Stimulated activated CD8-positive, alpha-beta memory T cell treated with anti-CD3 and anti-CD28 coated beads, Interleukin-15, amount 100 ng/mL, for 4 hours (primary cell): ENCODE measurements at places on chromosomes 1 and 21.

DNA sequence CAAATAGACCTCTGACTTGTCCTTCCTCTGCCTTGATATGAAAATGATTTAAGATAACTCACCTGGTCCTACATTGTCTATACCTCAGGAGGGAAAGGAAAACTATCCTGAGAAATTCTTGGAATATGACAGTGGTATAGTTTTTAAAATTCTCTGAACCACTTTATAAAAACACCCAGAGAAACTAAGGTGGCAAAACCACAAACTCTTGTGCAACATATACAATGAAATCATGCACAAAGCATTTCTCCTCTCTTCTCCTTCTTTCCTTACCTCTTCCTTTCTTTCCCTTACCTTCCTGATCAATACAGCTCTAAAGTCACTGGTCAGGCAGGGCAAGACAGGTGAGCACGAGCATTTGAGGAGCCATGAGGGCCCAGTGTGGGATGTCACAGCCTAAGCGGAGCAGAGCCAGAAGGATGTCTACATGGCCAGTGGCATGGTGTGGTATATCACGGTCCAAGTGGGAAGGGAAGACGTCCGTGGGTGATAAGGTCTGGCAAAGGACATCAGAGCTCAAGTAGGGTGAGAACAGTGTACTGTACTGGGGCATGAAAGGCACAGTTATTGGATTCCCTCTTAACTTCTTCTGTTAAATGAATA, 543.3 kb downstream of the DPYD start:
- DNase-seq: no peak

DNA sequence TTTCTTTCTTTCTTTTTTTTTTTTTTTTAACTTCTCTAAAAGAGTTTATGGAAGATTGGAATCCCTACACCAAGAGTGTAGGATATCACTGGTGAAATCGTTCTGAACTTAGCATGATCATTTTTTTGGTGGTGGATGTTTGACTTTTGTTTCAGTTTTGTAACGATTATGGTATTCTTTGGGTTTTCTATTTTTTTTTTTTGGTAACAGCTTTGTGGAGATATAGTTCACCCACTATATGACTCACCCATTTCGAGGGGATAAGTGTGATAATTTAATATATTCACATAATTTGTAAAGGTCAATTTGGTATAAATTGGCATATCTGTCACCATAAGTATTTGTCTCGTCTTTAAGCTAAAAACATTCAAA, 29.2 kb downstream of the AGPAT3 start:
- no peak for DNase-seq

GRCh38 chr1:117685936-117686806, 80.3 kb downstream of the TENT5C start:
- DNase-seq: no peak

GRCh38 chr1:186798960-186799688, 29.6 kb upstream of the PLA2G4A start:
- DNase-seq: no peak

GRCh38 chr21:17730782-17731181, 88.4 kb downstream of the C21orf91 start:
- no peak for DNase-seq

DNA sequence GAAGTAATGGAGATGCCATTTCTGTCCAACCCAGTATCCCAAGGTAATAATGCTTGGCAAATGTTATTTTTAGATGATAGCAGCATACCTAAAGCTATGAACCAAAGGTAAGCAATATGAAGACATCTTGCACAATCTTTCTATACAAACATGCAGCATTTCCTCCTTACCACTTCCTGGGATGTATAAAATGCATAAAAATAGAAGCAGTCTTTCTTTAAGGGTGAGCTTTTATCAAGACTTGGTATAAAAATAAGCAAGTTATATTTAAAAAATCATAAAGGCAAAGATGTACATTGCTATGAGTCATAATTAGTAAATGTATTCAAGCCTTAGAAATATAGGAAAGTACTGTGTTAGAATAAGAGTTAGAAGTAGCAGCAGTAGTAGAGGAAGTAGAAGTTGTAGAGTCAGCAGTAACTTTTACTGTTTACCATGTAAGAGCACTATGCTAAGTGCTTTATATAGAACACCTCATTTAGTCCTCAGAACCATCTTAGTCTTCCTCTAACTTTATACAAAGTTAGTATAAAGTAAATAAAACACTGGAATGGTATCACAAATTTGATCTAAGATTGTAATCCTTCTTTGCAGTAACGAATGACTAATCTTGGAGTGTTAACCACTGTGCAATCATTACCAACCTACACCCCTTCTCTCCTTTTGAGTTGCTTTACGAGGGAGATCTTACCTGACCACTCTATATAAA, 371.3 kb downstream of the VAV3 start:
- DNase-seq: no peak

DNA sequence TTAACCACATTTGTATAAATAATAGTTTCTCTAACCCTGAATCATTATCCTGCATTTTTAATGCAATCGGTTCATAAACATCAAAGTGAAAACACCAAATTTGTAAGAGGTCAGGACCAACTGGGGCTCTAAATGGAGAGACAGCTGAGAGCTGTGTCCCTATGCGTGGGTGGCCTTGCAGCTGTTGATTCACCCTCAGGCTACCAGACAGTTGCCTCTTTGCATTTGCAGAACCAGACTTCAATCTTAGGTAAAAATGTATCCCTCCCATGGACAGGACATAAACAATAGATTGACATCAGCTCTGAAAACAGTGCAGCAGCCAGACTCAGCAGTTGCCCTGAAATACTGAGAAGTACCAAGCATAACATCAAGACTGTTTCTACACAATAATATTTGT, 8.8 kb upstream of the TGFB2 start:
- no peak for DNase-seq

GRCh38 chr21:42026082-42026435, 15.9 kb upstream of the ZBTB21 start:
- no peak for DNase-seq

DNA sequence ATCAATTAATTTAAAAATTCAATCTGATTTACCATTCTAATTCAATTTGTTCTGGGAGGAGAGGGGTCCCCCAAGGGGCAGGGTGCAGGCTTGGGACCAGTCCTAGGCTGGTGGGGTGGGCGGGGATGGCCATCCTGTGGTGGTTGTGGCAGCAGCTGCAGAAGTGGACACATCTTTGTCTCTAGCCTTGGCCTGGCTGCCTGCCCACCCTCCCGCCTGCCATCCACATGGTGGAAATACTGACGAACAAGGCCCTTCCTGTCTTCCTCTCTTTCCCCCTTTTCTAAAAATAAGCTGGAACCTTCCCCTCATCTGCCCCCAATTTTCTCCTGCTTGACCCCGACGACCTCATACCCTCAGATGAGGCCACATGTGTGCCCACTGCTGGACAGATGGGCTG, 130.9 kb downstream of the FOXD2 start:
- DNase-seq: no peak

- no peak for DNase-seq
Measured at GRCh38 chr21:14451546-14451945, 68.6 kb upstream of the HSPA13 start.

DNA sequence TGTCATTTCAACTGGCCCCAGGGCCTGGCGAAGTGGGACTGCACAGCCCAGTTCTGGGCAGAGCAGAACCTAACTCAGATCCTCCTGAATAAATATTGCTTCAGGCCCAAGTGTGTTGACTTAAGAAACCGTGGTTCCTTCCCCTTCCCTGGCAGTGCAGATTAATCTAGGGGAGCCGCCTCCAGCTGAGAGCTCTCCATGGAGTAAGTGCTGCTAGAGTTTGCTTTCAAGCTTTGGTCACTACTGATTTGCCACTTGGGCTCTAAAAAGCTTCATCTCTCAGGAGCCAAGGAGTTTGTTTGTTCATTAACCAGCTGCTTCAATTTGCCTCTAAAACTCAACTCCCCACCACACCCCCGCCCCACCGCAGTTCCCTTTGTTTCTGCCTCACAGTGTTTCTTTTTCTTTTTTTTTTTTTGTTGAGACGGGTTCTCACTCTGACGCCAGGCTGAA, 112.1 kb downstream of the DTL start:
- DNase-seq: no peak

- no peak for DNase-seq
Measured at GRCh38 chr1:151606384-151606783, 5.5 kb upstream of the SNX27 start.

DNA sequence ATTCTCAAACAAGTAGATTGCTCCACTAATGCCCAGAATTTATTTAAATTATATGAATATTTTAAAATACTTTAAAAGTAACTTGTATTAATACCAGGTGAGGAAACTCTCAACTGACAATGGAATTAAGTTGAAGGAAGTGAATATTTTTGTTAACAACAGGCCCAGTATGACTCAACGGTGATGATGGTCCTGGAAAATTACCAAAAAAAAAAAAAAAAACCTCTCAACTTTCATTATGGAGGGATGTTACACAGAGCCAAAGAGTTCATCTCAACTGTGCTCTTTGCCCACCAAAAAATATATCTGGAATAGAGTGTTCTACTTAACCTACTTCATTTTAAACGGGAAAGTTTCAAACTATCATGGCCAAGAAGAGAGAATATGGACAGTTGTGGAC, 28.3 kb downstream of the CFH start:
- no peak for DNase-seq

- DNase-seq: no peak
Measured at GRCh38 chr1:94949681-94950661, 23.1 kb upstream of the CNN3 start.

DNA sequence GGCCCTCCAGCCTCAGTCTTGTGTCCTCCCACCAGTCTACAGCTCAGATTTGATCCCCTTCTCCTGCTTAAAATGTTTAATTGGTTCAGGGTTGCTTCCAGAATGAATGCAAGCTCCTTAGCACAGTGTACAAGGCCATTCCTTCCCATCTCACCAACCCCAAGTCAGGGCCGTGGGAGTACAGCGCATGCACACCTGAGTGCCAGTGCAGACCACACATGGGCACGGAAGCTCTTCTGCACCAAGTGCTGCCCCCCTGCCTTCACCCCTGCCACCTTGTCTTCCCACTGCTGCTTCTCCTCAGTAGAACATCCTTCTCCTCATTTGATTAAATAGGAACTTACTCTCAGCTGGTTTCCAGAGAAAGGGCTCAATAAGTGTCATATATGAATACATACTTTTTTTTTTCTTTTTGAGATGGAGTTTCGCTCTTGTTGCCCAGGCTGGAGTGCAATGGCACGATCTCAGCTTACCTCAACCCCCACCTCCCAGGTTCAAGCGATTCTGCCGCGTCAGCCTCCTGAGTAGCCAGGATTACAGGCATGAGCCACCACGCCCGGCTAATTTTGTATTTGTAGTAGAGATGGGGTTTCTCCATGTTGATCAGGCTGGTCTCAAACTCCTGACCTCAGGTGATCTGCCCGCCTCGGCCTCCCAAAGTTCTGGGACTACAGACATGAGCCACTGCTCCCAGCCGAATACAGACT, 9.3 kb downstream of the PMF1 start:
- DNase-seq: no peak

DNA sequence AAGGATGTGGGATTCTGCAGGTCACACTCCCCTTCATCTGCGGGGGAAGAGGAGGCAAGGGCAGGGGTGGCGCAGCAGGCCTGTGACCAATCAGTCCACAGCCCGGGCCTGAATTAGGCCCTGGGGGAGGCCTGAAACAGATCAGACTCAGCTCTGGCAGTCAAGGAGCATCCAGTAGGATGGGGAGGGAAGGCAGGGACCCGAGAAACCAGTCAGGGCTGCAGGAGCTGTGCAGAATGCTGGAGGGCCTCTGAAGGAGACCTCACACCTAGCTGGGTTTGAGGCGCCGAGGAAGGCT, 12.7 kb downstream of the TNNT2 start:
- DNase-seq: no peak

DNA sequence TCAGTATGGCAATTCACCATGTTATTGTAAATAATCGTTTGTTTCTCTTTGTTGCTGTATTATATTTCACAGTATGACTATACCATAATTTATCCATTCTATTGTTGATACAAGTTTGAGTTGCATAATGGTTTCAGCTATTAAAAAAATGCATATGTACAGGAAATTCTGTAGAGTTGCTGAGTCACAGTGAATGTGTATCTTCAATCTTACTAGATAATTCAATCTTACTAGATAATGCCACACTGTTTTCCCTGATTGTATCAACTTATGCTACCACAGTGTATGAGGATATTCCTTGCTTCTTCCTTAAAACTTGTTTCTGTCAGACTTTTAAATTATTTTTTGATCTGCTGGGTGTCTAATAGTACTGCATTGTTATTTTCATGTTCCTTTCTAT, 3.5 kb upstream of the COA6 start:
- DNase-seq: no peak

GRCh38 chr1:2469103-2469940, 6.8 kb upstream of the PLCH2 start:
- no peak for DNase-seq

- DNase-seq: no peak
Measured at GRCh38 chr21:20551939-20552338, 446.3 kb upstream of the NCAM2 start.

DNA sequence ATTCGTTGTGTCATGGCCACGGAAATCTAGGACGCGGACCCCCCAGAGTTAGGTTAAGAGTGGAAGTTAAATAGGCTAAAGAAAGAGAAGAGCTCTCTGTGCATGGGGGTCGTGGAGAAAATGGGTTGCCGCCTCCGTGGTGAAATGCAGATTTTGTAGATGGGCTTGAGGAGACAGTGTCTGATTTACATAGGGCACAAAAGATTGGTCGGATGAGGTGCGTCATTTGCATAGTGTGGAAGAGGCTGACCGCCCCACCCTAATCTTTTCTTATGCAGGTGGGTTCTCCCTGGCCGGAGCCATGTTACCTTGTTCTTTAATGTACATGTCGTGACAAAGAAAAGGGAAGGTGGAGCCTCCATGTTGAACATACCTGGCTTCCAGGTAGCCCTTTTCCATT, 14.3 kb upstream of the SLC5A9 start:
- no peak for DNase-seq

- no peak for DNase-seq
Measured at GRCh38 chr1:44973645-44974044, 12.8 kb downstream of the EIF2B3 start.

GRCh38 chr1:113742515-113742914, 16.8 kb downstream of the PHTF1 start:
- no peak for DNase-seq

DNA sequence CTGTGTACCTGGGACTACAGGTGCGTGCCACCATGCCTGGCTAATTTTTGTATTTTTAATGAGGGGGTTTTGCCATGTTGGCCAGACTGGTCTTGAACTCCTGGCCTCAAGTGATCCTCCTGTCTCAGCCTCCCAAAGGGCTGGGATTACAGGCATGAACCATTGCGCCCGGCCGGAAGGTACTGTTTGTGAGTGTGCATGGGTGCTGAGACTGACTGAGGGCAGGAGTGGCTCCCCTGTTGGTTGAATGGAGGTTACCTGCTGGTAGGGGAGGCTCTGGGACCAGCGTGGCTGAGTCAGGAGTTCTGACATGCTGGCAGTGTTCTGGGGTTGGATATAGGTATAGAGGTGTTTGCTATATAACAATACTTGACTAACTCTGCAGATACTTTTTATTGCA, 10.4 kb downstream of the PRMT2 start:
- DNase-seq: no peak

DNA sequence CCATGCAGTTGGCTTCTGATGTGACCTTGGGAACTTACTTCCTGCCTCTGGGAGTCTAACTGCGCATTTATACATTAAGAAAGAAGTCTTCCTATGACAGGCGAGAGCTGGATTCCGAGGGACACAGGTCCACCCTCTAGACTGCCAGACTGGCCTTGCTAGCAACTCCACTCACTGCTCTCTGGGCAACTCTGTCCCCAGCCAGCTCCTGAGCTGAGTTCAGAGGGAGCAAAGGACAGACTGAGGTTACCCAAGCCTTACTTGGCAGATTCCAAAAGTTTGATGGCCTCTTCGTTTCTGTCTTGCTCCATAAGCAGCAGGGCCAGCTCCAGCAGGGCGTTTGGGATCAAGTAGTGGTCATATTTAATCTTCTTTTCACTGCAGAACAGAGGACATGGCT, 41.8 kb downstream of the TTC39A start:
- DNase-seq: no peak

GRCh38 chr1:8092657-8093056, 66.5 kb upstream of the ERRFI1 start:
- DNase-seq: no peak
